ENCODE measurements at places on chromosomes 6 and 20.

GRCh38 chr20:63468421-63468820, 4.0 kb downstream of the KCNQ2 start:
- DNase-seq: no peak

GRCh38 chr20:1912053-1912452, 16.8 kb downstream of the SIRPA start:
- no peak for DNase-seq

DNA sequence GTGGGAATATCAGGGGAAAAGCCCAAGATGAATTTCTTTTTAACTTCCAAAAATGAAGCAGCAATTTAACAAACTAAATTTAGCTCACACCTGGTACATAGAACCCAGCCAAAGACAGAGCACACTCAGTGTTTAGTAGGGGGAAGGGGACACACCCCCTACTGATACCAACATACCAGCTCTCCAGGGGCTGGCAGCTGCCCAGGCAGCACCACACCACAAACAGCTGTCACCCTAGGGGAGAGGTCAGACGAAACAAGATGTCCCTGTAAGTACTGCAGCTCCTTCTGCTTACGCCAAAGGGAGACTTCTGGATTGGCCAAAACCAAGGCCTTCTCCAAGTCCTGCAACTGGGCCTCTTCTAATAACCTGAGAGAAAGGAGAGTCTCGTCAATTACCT, 26.0 kb downstream of the MDN1 start:
- peak; percentile 89 for DNase-seq

- DNase-seq: no peak
These were observed 30.9 kb upstream of the E2F3 start for GRCh38 chr6:20370801-20371200.

- no peak for DNase-seq
These were observed 50.4 kb downstream of the YTHDF1 start for GRCh38 chr20:63165356-63166192.

- peak; percentile 55 for DNase-seq
These were observed 7.4 kb upstream of the INSM1 start for GRCh38 chr20:20360464-20360863.

DNA sequence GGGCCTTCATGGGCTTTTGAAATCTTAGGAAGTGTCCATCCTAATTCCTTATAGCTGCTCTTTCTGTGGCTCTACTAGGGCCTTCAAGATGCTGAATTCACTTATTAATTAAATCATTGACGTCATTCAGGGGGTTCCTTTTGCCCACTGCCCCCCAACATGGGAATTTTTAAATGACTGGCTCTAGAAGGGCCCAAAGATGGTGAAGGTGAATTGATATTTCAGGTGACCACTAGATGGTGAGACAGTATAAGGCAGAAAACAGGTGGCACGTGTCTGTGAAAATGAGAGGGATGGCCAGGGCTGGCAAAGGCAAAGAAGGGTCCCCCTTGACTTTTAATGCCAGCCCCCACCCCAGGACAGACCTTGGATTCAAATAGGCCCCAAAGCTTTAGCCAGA, 11.8 kb downstream of the GNAS start:
- peak; percentile 64 for DNase-seq

DNA sequence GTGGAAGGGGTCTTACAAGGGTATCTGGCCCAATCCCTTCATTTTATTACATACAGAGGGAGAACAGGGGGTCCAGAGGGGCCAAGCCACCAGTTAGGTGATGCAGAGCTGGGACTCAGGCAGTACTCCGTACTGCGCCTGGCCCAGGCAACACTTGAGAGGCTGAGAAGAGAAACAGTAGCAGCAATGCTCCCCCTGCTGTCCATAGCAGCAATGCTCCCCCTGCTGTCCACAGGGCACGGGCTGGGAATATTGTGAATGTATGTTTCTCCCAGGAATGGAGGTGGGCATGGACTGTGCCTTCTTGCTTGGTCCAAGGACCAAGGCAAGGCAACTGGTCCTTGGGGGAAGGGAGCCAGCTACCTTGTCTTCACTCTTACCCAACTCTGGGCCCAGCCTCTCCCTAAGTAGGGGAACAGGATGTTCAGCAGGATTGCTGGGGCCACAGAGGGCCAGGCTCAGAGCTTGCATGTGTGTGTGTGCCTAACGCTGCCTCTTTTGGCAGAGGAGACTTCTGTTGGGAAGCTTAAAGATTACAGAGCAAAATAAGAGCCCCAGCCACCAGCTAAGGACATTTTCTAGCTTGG, 14.8 kb upstream of the FAM83C start:
- DNase-seq: peak; percentile 72

DNA sequence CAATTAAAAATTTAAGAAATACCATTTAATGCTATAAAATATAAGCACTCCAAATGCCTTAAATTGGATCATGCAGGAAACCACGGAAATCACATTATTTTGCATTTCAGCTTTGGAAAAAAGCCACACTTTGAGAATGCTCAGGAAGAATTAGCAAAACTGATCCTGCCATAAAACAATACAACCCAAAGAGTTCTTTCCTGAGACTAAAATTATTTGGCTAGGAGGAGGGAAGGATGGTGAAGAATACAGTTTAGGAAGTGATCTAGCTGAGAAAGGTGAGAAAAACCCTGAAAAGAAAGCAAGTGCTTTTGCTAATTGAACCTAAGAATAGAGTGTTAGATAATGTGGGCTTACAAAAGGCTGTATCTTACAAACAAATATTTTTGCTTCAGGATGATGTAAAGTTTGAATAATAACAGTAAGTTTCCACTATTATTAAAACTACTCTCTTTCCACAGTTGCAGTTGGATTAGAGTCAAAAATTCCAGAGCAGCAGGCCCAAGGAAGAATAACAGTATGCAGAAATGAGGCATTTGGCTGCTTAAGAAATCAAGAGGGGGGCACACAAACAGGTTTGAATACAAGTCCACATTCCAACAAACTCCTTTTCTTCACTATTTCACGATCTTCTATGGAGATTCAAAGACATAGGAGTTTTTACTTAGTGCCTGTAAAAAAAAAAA, 565.4 kb downstream of the RFPL4B start:
- DNase-seq: no peak

GRCh38 chr6:143200167-143200770, 139.6 kb downstream of the AIG1 start:
- no peak for DNase-seq

DNA sequence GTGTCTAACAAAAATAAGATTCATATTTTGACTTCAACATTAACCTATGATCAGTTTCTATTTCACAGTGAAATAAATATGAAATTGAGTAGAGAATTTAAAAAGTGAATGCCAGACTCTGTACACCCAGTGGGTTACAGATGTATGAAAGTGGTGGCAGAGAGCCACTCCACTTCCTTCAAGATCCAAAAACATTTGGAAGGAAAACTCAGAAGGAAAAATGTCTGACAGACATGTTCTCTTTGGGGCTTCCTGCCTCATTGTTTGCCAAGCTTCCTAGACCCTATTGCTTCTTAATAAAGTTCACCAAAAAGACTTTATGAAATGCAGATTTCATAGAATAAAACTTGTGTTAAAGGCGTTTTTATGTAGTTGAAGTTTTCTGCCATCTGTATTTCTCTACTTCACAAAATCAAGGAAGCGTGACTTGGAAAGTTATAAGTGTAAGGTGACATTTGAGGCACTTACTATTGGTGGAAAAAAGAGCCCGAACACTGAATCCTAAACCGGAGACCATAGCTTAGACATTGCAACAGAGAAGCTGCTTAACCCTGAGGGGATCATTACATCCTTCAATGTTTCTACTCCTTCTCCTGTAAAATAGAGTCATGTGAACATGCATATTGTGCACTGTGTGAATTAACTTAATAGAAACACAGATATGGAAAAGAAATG, 12.8 kb downstream of the HMGCLL1 start:
- DNase-seq: no peak

DNA sequence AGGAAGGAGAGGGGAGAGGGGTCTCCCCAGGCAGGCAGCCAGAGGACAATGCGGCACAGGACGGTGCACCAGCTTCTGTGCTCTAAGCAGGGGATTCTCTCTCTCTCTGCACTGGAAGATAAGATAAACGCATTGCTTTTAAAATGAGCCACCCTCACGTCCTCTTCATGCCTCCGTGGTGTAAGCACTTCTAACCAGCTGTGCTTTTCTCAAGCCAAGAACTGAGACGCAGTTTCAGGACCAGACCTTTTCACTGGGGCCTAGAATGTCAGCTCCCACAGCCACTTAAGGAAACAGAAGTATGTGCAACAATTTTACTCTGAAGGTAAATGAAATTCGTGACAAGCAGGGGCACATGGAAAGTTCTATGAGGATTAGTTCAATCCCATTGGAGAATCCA, 82.4 kb downstream of the PSMB1 start:
- DNase-seq: no peak

- peak; percentile 17 for DNase-seq
These were observed 95.0 kb downstream of the SNX5 start for GRCh38 chr20:17873410-17874270.

DNA sequence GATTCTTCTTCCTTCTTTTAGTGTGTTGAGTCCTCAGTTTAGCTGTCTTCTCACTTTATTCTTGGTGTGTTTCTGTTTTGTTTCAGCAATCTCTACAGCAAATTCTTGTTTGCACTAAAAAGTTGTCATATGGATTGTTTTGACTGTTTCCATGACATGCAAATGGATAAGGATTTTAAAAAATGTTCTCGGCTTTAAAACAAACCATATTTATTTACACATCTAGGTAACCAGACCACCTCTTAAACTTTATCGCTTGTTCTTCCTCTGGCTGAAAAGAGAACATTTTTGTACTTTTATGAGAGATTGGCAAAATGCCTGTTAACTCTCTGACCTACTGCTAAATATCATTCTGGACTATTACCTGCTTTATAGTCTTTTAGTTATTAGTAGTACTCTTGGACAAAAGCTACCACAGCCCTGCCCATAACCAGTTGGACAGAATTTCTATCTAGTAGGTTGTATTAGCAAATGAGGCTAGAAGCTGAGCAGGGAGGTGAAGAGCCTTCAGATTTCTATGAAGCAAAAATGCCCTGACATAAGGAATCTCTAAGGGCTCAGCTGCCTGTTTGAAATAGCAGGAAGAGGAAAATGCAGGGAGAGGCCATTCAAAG, 268.3 kb downstream of the CD109 start:
- no peak for DNase-seq

DNA sequence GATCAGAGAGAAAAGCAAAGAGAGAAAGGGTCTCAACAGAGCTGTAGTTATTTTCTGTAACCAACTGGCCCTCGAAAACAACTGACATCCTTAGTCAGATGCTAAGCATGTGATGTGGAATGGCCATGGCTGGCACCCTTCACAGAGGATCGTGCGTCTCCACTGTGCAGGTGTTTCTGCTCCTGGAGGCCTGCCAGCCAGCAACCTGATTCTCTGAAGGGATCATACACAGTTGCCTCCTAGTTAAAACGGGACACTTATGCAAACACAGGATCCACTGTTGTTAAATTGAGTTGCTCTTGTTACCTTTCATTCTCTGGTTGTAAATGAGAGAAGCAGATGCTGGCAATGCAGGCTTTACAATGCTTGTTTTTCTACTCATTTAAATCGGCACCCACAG, 148.5 kb downstream of the HDGFL1 start:
- DNase-seq: peak; percentile 40

GRCh38 chr6:30798494-30798893, 54.1 kb upstream of the IER3 start:
- no peak for DNase-seq

DNA sequence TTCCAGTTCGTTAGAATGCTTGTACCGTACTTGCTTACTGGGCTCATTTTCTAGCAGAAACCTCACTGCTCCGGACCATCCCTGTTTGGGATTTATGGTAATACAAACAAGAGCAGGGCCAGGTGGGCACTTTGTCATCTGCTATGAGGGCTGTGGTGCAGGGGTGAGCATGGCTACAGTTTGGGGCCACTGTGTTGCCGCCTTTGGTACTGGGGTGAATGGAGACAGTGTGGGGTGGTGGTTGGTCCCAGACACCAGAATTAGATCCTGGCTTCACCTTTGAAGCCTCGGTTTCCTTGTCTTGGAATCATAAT, 95.0 kb downstream of the TOX2 start:
- no peak for DNase-seq

- no peak for DNase-seq
These were observed 74.7 kb downstream of the BTBD3 start for GRCh38 chr20:11992426-11992825.

DNA sequence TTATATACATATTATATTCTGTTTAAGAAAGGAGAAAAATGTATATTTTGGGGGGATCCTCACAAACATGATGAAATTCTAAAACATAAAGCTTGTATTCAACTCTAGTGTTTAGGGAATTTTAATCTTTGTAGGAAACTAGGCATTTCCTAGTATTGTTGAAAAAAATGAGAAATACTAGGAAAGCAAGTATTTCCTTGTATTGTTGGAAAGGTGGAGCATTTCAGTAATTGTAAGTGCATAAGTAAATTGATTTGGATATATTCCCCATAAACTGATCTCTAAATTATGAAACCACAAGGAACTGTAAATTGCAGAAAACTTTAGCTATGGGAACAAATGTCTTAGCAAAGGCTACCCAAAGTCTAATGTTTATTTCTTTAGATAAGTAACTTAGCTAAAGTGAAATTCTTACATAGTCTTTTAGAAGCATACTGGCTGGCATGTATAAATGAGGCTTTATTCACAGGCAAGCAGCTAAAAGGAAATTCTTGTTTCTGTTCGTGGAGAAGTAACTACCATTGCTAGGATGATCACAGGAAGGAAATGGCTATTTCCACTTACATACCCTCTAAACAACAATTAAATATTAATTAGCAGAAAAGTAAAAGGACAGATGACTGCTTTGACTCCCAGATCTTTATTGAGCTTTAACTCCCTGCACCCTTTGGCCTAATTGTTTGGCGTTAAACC, 19.9 kb upstream of the NRN1 start:
- no peak for DNase-seq

- no peak for DNase-seq
These were observed 8.2 kb downstream of the HRH3 start for GRCh38 chr20:62211769-62212288.

GRCh38 chr20:46010491-46011391, 2.0 kb downstream of the MMP9 start:
- DNase-seq: no peak

DNA sequence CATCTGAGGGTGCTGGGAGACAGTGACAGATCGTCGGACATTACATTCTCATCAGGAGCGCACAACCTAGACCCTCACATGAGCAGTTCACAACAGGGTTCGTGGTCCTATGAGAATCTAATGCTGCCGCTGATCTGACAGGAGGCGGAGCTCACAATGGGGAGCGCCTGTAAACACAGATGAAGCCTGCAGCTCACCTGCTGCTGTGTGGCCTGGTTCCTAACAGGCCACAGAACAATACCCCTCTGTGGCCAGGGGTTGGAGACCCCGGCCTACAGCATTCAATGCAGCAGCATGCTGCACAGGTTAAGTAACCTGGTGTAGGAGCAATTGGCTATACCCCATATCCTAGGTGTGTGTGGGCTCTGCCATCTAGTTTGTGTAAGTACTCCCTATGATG, 19.5 kb downstream of the ANKRD60 start:
- no peak for DNase-seq

GRCh38 chr6:157773248-157773773, 49.7 kb upstream of the SNX9 start:
- DNase-seq: no peak

DNA sequence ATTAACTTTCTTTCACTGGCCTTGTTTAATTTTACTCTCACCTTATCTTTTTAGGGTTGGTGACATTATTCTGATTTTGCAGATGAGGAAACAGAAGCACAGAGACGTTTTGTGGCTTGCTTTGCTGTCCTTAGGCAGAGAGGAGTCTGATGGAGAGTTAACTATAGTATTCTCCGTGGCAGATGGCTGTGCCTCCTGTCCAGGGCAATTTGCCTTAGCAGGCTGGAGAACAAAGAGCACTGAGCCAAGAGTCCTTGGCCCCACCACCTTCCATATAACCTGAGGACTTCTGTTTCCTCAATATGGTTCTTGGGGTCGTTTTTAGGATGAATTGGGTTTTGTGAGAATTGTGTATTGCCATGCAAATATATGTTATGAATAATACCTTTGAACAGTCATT, 71.4 kb upstream of the BACH2 start:
- DNase-seq: no peak
